ENCODE measurements at places on chromosomes 12 and 14.
A peak's percentile ranks its signal among the peaks of the same experiment; 100 is the strongest.

DNA sequence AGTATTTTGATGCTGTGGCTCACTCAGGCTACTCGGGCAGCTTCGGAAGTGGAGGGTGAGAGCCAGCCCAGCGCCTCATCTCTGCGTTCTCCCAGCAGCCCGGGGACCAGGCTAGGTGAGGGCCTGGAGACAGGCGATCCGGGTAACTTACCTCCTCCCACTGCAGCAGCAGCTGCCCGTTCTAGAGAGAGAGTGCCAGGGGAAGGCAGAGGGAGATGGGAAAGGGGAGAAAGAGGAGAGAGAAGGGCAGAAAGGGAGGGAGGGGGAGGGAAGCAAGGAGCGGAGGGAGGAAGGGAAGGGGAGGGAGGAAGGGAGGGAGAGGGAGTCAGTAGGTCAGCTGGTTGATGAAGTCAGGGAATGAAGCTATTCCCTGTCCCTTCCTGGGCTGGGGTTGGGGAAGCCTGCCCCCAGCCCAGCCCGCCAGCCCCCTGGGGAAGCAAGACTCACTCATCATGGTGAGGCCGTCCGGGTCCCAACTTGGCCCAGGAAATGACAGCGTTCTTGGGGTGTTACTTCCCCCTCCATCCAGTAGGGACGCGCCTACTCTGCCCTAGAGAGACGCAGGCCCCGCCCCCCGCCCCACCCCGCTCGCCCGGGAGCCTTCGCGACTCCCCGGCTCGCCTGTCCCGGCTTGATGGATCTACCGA, at the start of gene IFI27L2:
Gene IFI27L2 (minus strand): TSS at position 494 of the 647 bp plus-strand sequence. CDS start 40 bp downstream, at position 454.
- peak; percentile 92 for DNase-seq

GRCh38 chr12:72075401-72075800, 136.8 kb downstream of the TPH2 start:
- DNase-seq: no peak

- no peak for DNase-seq
These were observed 204.9 kb downstream of the DAD1 start for GRCh38 chr14:22384167-22384549.

DNA sequence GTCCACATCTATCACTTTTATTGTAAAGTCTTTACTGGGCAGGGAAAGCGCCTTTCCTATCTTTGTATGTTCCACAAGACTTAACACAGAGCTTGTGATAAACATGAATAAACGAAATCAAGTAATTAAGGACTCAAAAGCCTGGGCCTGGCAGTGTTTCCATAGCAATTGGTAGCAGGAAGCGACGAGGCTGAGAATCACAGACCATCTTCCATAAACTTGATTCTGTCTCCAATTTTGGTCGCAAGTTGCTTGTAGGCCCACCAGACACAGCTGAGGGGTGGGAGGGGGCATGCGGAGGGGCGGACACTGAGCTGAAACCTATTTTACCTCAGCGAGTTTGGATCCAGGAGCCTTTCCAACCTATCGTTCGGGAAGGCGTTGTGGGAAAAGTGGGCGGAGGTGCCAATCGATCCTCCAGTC, 302 bp downstream of the CCDC38 start:
- no peak for DNase-seq

- DNase-seq: peak; percentile 87
These were observed 2.0 kb downstream of the BHLHE41 start for GRCh38 chr12:26122681-26123481.

- peak; percentile 36 for DNase-seq
These were observed at the start of gene LGALS3 for GRCh38 chr14:55129086-55129427. TSS of gene LGALS3 (plus strand) at chr14:55129252. CDS start at chr14:55137374, 8,122 bp downstream.

All from Ammon's horn (tissue), 1 donor.